ENCODE measurements at places on chromosomes 6 and 20.

- H3K4me1 ChIP-seq: no peaks in the 10 kb centered on the region
- H3K4me3 ChIP-seq: no peak overlapping the region
- H3K27ac ChIP-seq: no peak overlapping the region
- no peak for DNase-seq
- H3K27me3 ChIP-seq: no peaks in the 10 kb centered on the region
Measured at GRCh38 chr6:167930295-167930694, 67.2 kb upstream of the KIF25 start.

- no peak overlapping the region for H3K27ac ChIP-seq
- DNase-seq: no peak
- no peaks in the 10 kb centered on the region for H3K4me1 ChIP-seq
- no peaks in the 10 kb centered on the region for H3K27me3 ChIP-seq
- H3K36me3 ChIP-seq: peaks cover 7% of the 10 kb centered on the region
Measured at GRCh38 chr20:24138196-24138857, 149.7 kb upstream of the GGTLC1 start.

GRCh38 chr20:15297059-15297875 is 959.9 kb upstream of the FLRT3 start:
- no peaks in the 10 kb centered on the region for H3K36me3 ChIP-seq
- no peaks in the 10 kb centered on the region for H3K27me3 ChIP-seq
- no peak overlapping the region for H3K27ac ChIP-seq
- no peak overlapping the region for H3K4me3 ChIP-seq

GRCh38 chr6:140921366-140922226 is 1211.1 kb upstream of the GJE1 start:
- no peak overlapping the region for H3K27ac ChIP-seq
- DNase-seq: no peak
- no peaks in the 10 kb centered on the region for H3K27me3 ChIP-seq
- no peaks in the 10 kb centered on the region for H3K4me1 ChIP-seq
- H3K4me3 ChIP-seq: no peak overlapping the region
